Activated T-helper 1 cell treated with anti-CD3 and anti-CD28 coated beads, Interleukin-12 subunit alpha, Interleukin-12 subunit beta, Interleukin-2, Interleukin-4 antibody, amounts not matched to agents 30 ng/mL and 10 ng/mL and 1 ng/mL, durations not matched to agents 14 hours and 24 hours and 36 hours (primary cell): ENCODE measurements at places on chromosomes 5 and 9. TPM values are rescaled to one million over a fixed set of nuclear protein-coding genes. Genes with fewer than 3 reads are reported as not detected.

- peaks cover 5% of the 10 kb centered on the region for H3K4me1 ChIP-seq
- no peak overlapping the region for H3K4me3 ChIP-seq
- DNase-seq: peak; percentile 11
- peaks cover 7% of the 10 kb centered on the region for H3K27me3 ChIP-seq
- H3K27ac ChIP-seq: no peak overlapping the region
Measured at GRCh38 chr5:108642170-108642906, 105.4 kb upstream of the FER start.

HAND1 gene
- not detected in 2 replicates for total RNA-seq

DNA sequence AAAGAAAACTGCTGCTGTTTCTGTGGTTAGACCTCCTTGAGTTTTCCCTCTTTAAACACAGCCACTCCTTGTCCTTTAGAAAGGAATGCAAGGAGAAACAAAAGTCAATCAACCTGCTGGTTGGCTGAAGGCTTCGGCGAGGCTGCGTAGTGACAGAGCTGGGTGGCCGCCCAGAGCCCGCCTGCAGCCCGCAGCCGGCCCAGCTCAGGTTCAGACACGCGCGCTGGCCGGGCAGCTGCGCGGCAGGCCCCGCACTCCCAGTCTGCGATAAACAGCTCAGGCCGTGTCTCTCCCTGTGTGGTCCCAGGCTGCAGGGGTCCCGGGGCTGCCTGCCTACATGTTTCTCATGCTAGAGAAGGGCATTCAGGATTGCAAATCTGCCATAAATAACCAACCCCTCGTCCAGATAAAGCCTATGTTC, 115.4 kb downstream of the HSD17B3 start:
- H3K36me3 ChIP-seq: peaks cover 1% of the 10 kb centered on the region
- peaks cover 15% of the 10 kb centered on the region for H3K27me3 ChIP-seq

TICAM2 gene
- 0.59 and 1.1 TPM in 2 replicates for total RNA-seq

ZFAND5 gene
- 131 and 133 TPM in 2 replicates for total RNA-seq

DNA sequence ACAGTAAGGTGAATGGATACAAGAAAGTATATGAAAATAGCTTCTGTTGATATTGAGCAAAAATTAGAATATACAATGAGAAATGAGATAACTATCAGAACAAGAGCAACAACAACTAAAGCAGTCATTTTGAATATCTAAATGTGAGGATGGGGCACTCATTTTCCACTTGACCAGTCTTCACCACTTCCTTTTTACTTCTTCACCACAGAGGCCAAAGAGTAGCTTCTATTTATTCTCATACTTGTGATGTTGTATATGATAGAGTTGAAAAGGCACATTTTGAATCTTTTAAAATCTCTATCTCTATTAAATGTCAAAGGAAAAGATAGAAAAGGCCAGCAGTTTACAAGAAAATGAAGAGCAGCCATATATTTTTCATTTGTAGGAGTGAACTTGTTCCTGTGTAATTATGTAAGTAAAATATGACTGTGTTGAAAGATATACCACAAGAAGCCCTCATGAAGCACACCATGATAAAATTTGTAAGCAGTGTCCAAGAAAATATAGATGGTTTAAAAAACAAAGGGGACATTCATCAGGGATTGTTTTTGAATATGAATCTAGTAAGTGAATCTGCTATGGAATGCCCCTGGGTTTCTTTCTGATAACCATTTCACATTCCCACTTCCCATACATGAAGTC, 39.2 kb downstream of the ADAMTS19 start:
- no peak overlapping the region for H3K4me3 ChIP-seq
- DNase-seq: no peak
- no peaks in the 10 kb centered on the region for H3K4me1 ChIP-seq
- no peaks in the 10 kb centered on the region for H3K27me3 ChIP-seq
- no peaks in the 10 kb centered on the region for H3K36me3 ChIP-seq

FCN2 gene
- not detected in 2 replicates for total RNA-seq

- H3K4me1 ChIP-seq: peaks cover 26% of the 10 kb centered on the region
- no peak overlapping the region for H3K4me3 ChIP-seq
- peaks cover 23% of the 10 kb centered on the region for H3K36me3 ChIP-seq
- no peak for DNase-seq
Measured at GRCh38 chr5:177491429-177491945, 5.9 kb downstream of the PDLIM7 start.

- no peak overlapping the region for H3K4me3 ChIP-seq
- DNase-seq: no peak
- H3K27ac ChIP-seq: no peak overlapping the region
- no peaks in the 10 kb centered on the region for H3K36me3 ChIP-seq
- H3K27me3 ChIP-seq: peaks cover 9% of the 10 kb centered on the region
Measured at GRCh38 chr9:124221676-124222075, 36.1 kb upstream of the NEK6 start.

NUTM2G gene
- total RNA-seq: not detected in 2 replicates

- H3K36me3 ChIP-seq: peaks cover 3% of the 10 kb centered on the region
- no peak overlapping the region for H3K27ac ChIP-seq
- no peak for DNase-seq
- H3K4me1 ChIP-seq: peaks cover 47% of the 10 kb centered on the region
- peaks cover 20% of the 10 kb centered on the region for H3K27me3 ChIP-seq
- peak overlapping the region; percentile 83 for H3K4me3 ChIP-seq
Measured at GRCh38 chr5:95619096-95619495, 791 bp upstream of the GPR150 start.

KCTD16 gene
- not detected in 2 replicates for total RNA-seq

- H3K4me1 ChIP-seq: no peaks in the 10 kb centered on the region
- H3K27me3 ChIP-seq: no peaks in the 10 kb centered on the region
- no peak overlapping the region for H3K27ac ChIP-seq
Measured at GRCh38 chr9:119902611-119903010, 533.4 kb upstream of the BRINP1 start.

DNA sequence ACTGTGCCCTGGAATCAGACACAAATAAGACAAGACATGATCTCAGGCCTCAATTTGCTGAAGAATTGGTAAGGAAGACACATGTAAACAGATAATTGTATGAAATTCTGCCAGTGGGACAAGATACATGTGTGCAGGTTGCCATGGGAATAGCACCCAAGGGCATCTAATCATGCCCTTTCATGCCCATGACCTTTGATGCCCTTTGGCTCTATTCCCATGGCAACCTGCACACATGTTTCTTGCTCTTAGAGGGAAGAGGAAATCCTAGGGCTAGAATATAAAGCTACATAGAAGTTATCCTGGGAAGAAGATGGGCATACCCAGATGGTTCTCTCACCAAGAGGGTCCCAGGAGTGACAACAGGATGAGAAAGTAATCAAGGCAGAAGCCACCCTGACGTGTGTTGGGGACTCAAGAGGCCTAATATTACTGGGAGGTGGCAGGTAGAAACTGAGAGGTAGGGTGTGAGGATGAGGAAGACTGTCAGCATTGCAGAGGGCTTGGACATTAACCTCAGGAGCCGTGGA, 34.4 kb downstream of the P4HA2 start:
- H3K27ac ChIP-seq: no peak overlapping the region
- no peak overlapping the region for H3K4me3 ChIP-seq
- no peak for DNase-seq

RNF183 gene
- total RNA-seq: not detected in 2 replicates

- H3K27me3 ChIP-seq: peaks cover 26% of the 10 kb centered on the region
- H3K36me3 ChIP-seq: no peaks in the 10 kb centered on the region
- peak overlapping the region; percentile 41 for H3K4me3 ChIP-seq
- peaks cover 6% of the 10 kb centered on the region for H3K4me1 ChIP-seq
Measured at GRCh38 chr9:134323741-134324358, 2.4 kb upstream of the RXRA start.

DNA sequence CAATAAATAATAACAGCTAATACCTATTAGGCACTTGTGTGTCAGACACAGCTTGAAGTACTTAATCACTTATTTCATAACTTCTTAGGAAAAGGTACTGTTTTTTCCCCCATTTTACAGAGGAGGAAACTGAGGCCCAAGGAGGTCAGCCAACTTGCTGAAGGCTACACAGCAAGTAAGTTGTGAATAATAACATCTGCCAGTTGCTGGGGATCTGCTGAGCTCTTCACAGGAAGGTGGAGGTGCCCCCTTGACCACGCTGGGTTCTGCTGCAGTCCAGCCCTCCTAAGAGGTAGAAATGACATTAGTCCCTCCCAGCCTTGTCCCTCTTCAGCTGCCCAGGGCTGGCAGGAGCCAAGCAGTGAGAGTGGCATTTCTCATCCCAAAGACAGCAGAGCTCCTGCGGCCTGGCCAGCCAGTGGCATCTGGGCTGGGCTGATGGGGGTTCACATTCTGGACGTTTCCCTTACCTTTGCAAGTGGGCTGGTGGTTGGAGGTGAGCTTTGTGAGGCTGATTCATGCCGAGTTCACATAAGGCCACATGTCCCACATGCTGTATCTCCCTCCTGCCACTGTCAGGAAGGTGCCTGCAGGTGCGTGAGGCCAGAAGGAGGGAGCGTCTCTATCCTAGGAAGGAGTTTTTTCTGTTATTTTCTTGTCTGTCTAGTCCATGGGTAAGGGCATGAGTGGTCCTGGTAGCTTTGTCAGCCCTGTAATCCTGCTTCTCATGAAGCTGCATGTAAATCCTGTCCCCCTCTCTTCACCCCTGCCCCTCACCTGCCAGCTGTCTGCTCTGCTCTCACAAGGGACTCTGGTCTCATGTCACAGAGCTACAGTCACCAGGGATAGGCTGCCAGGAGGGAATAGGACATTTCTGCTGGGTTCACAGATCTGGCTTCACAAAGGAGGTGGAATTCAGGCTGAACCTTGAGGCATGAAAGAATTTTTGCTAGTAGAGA, 171.7 kb downstream of the MACROH2A1 start:
- DNase-seq: no peak
- peaks cover 10% of the 10 kb centered on the region for H3K27me3 ChIP-seq
- no peaks in the 10 kb centered on the region for H3K4me1 ChIP-seq
- H3K36me3 ChIP-seq: no peaks in the 10 kb centered on the region

DNA sequence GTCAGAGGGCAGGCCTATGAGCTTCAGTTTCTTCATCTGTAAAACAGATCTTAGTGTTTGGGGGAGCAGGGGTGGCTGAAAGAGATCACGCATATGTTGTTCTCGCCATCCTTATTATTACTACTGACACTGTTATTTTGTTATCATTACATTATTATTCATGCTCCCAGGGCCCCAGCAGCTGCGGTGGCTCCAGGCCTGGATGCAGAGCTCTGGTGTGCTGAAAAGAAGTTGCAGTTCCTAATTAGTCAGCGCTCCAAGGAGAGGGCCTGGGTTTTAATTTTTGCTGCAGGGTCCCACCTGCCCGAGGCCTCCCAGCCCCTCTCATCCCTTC, 19.5 kb downstream of the CXXC5 start:
- DNase-seq: no peak
- no peaks in the 10 kb centered on the region for H3K36me3 ChIP-seq
- peak overlapping the region; percentile 49 for H3K4me3 ChIP-seq
- no peak overlapping the region for H3K27ac ChIP-seq

GRCh38 chr5:33182986-33183385, 257.8 kb upstream of the TARS1 start:
- H3K4me3 ChIP-seq: no peak overlapping the region
- no peaks in the 10 kb centered on the region for H3K4me1 ChIP-seq
- no peak for DNase-seq
- H3K27ac ChIP-seq: no peak overlapping the region
- no peaks in the 10 kb centered on the region for H3K36me3 ChIP-seq

DNA sequence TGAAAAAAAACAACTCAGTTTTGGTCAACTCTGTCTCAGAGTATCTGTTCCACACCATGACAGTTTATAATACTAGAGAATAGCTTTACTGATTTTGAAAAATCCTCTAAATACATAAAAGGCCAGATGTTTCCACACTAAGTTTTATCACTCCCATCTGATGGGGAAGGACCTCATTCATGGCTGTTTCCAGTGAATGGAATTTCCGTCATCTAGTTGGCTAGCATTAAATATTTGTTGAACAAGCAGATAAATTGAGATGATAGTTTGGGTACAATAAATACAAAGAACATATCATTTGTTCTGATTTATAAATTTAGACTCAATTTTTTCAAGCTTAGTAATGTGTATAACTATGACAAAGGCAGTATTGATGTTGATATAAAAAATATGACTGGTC, 408.5 kb downstream of the PTPRD start:
- H3K27ac ChIP-seq: no peak overlapping the region
- peaks cover 3% of the 10 kb centered on the region for H3K27me3 ChIP-seq
- DNase-seq: no peak
- no peaks in the 10 kb centered on the region for H3K4me1 ChIP-seq

SERF1A gene
- 7.9 and 12.9 TPM in 2 replicates for total RNA-seq

LRRC70 gene
- total RNA-seq: 0.83 and 0.86 TPM in 2 replicates

GRCh38 chr9:18976221-18976708, 56.7 kb downstream of the SAXO1 start:
- H3K27ac ChIP-seq: no peak overlapping the region
- no peak for DNase-seq
- peaks cover 7% of the 10 kb centered on the region for H3K27me3 ChIP-seq
- no peak overlapping the region for H3K4me3 ChIP-seq
- H3K36me3 ChIP-seq: no peaks in the 10 kb centered on the region

GRCh38 chr5:131163276-131164119, 1.6 kb downstream of the HINT1 start:
- peaks cover 46% of the 10 kb centered on the region for H3K36me3 ChIP-seq
- DNase-seq: no peak
- H3K4me3 ChIP-seq: peak overlapping the region; percentile 98
- H3K27ac ChIP-seq: peak overlapping the region; percentile 98
- peaks cover 2% of the 10 kb centered on the region for H3K27me3 ChIP-seq
- H3K4me1 ChIP-seq: peaks cover 48% of the 10 kb centered on the region

GRCh38 chr9:134338394-134339182, 12.3 kb downstream of the RXRA start:
- H3K4me1 ChIP-seq: no peaks in the 10 kb centered on the region
- no peak overlapping the region for H3K27ac ChIP-seq

SLC28A3 gene
- total RNA-seq: 0.60 and 0.66 TPM in 2 replicates

- H3K4me3 ChIP-seq: no peak overlapping the region
- DNase-seq: no peak
- H3K36me3 ChIP-seq: no peaks in the 10 kb centered on the region
Measured at GRCh38 chr9:21412107-21412506, 3.2 kb downstream of the IFNA8 start.

- H3K4me3 ChIP-seq: no peak overlapping the region
- no peak for DNase-seq
- no peak overlapping the region for H3K27ac ChIP-seq
- H3K4me1 ChIP-seq: no peaks in the 10 kb centered on the region
- H3K27me3 ChIP-seq: peaks cover 9% of the 10 kb centered on the region
Measured at GRCh38 chr5:31581498-31582099, 49.5 kb downstream of the C5orf22 start.

- peaks cover 4% of the 10 kb centered on the region for H3K27me3 ChIP-seq
- H3K4me3 ChIP-seq: no peak overlapping the region
- H3K27ac ChIP-seq: no peak overlapping the region
- DNase-seq: no peak
- no peaks in the 10 kb centered on the region for H3K36me3 ChIP-seq
Measured at GRCh38 chr5:1762121-1762882, 37.3 kb downstream of the MRPL36 start.

PPP2CA gene
- total RNA-seq: 181 and 183 TPM in 2 replicates

GRCh38 chr9:17863213-17863883, 284.5 kb downstream of the SH3GL2 start:
- no peaks in the 10 kb centered on the region for H3K27me3 ChIP-seq
- H3K4me3 ChIP-seq: no peak overlapping the region
- no peaks in the 10 kb centered on the region for H3K4me1 ChIP-seq
- no peak overlapping the region for H3K27ac ChIP-seq

GRCh38 chr9:135455401-135456030, 24.1 kb upstream of the PPP1R26 start:
- H3K27ac ChIP-seq: no peak overlapping the region
- no peak overlapping the region for H3K4me3 ChIP-seq
- H3K27me3 ChIP-seq: peaks cover 13% of the 10 kb centered on the region
- H3K4me1 ChIP-seq: no peaks in the 10 kb centered on the region

- no peak for DNase-seq
- H3K27me3 ChIP-seq: peaks cover 2% of the 10 kb centered on the region
- H3K4me3 ChIP-seq: no peak overlapping the region
- H3K36me3 ChIP-seq: no peaks in the 10 kb centered on the region
Measured at GRCh38 chr5:6551287-6551954, 81.4 kb downstream of the NSUN2 start.

C5orf58 gene
- total RNA-seq: not detected in 2 replicates

IFNA2 gene
- total RNA-seq: not detected in 2 replicates

CDO1 gene
- total RNA-seq: 0.49 and 0.66 TPM in 2 replicates
